ENCODE measurements at places on chromosomes 7 and 10.

DNA sequence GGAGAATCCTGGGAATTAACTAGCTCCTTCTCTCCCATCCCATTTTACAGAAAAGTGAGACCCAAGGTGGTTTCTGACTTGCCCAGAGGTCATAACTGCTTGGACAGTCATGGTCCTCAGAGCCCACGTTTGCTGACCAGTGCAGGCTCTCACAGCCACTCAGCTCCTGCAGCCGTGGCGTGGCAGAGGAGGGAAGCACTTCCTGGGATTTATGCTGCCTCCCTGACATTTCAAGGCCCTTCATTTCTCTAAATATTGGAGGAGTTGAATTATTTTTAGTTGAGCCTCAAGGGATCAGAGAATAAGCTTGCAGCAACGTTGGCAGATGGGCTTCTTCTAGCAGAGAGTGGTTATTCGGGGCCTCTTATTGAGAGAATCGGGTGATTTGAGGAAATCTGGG, 77.1 kb downstream of the LHPP start:
- no peak for DNase-seq

- DNase-seq = peak; percentile 3
Observed at GRCh38 chr10:101781984-101782810, 1.0 kb downstream of the NPM3 start.

DNA sequence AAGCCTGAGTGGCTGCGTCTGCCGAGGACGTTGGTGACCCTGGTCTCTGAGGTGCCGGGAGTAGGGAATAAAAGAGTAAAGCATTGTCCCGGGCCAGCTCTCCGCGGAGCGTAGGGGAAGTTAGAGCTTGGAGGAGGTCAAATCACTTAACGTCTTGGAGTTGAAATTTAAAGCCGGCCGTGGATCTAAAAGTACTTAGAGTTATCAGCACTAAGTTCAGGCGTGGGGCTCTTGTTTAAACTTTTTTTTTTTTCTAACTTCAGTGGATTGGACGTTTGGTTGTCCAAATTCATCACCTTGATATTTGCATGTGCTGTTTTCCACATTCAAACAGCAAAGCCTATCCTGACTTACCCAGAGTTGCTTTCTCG, 700 bp downstream of the NIPSNAP2 start:
- no peak for DNase-seq

DNA sequence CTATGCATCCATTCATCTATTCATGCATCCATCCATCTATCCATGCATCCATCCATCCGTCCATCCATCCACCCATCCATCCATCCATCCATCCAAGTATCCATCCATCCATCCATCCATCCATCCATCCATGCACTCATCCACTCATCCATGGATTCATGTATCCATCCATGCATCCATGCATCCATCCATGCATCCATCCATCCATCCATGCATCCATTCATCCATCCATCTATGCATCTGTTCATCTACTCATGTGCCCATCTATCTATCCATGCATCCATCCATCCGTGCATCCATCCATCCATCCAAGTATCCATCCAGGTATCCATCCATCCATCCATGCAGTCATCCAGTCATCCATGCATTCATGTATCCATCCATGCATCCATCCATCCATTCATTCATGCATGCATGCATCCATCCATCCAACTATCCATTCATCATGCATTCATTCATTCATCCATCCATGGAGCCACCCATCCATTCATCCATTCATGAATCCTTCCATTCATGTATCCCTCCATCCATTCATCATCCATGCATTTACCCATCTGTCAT, 132.0 kb downstream of the DYNC2I1 start:
- DNase-seq = no peak

- no peak for DNase-seq
Observed at GRCh38 chr7:158125721-158126120, 461.9 kb downstream of the PTPRN2 start.

DNA sequence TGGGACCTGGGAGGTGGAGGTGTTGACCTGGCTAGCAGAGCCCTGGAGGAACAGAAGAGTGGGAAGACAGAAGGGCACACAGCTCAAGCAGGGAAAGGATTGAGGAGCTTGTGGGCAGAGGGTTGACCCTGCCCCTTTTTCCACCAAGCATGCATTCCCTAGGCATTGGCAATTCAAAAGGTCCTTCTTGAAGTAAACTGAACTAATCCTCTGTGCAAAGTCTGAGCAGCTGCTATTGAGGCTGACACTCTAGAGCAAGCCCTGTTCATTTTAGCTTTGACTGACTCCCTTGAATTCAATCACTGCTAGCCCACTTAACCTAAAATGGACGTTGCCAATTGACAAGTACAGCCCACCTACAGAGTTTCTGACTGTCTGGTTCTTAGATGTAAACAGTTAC, 116.5 kb upstream of the TNS3 start:
- no peak for DNase-seq

DNA sequence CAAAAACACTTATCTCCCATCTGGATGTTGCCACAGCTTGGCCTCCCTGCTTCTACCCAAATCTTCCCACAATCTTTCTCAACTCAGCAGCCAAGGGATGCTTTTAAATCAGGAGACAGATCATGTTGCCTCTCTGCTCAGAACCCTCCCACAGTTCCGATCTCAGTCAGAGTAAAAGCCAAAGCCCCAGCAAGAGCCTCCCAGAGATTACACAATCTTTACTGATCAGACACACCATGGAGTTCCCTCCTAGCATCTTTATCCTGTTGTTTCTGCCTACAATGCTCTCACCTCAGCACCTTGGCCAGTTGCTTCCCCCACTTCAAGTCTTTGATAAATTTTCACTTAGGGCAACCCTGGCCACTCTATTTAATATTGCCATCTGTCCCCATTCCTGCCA, 41.9 kb upstream of the ZNF33B start:
- DNase-seq = no peak

DNA sequence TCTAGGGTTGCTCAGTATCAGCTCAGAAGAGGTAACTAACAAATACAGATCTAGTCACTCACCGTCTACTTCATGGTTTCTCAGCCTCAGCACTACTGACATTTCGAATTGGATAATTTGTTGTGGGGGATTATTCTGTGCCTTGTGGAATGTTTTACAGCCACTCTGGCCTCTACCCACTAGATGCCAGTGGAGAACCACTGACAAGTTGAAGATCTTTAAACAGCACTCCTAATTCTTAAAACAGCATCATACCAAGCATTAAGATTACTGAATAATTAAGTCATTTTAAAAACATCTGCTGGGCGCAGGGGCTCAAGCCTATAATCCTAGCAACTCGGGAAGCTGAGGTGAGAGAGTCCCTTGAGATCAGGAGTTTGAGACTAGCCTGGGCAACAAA, 82.6 kb downstream of the UPF2 start:
- no peak for DNase-seq

- DNase-seq = no peak
Observed at GRCh38 chr10:30254926-30255325, 94.2 kb downstream of the MTPAP start.

GRCh38 chr7:139230484-139230773, 608 bp upstream of the UBN2 start:
- DNase-seq = no peak

- peak; percentile 32 for DNase-seq
Observed at GRCh38 chr10:61271127-61271780, 181.9 kb downstream of the TMEM26 start.

- peak; percentile 73 for DNase-seq
Observed at GRCh38 chr7:34133983-34134782, 228.8 kb downstream of the BMPER start.

GRCh38 chr10:2079603-2080078, 342.3 kb upstream of the ADARB2 start:
- DNase-seq = no peak

DNA sequence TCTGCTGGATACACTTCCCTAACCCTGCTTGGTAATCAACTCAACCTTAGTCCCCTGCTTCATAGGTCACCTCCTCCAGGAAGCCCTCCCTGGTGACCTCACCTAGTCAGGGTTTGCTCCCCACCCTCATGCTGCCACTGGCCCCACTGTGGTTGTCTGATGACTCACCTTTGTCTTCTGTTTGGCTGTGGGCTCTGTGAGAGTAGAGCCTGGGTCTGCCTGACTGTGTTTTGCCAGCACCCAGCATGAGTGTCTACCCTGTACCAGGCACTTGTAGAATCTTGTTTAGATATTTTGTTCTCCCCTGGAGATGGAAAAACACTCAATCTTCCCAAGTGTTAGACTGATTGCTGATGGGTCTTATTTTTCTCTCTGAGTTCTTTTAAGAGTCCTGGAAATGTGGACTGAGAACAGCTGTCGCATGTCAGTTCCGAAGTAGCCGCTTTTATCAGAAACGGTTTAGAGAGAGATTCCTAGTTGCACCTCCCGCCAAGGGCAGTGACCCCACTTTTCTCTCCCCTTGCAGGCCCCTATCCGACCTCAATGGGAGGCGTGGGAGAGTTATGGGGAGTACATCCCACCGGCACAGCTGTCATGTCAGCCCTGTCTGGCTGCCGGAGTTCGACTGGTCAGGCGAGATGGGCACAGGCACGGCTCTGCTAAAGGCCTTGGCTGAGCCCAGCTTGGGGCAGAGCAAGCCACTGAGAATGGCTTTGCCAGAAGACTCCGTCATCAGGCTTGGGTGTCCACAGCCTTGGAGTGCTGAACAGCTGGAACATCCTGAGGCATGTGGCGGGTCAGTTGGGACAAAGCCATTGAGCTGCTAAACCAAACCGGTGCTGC, 134.3 kb downstream of the GRK5 start:
- DNase-seq = peak; percentile 77

DNA sequence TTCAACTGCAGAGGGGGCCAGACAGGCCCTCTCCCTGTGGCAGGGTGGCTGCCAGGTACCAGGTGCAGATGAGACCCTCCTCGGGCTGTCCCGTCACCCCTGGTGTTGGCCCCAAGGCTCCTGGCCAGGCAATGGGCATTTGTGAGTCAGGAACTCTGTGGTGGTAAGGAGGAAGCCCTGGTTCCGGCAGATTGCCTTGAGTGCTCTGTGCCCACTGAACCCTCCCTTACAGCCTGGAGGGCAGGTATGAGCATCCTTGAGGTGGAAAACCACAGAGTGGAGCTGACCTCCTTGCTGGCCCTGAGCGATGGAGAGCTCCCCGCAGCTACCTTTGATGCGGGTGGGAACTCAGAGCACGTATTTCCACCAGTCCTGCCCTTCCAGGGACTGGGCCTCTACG, 2.0 kb downstream of the PAOX start:
- DNase-seq = no peak

DNA sequence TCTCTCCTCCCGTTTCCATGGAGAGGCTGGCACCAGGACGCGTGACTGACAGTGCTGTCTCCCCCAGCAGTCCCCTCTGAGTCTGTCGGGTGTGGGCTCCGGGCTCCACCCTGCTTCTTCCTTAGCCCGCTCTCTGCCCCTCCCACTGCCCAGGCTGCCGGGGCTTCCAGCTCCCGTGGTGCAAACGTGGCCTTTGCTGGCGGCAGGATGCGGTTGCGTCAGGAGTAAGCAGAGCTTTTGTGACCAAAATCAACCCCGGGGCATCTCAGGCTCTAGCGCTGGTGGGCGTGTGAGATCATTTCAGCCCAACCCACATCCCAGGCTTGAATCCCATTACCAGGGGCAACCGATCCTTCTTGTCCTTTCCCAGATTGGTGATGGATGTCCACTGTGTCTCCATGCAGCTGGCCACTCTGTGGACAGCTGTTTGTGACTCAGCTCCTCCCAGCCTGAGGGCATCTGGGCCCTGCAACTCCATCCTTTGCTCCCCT, 28.2 kb downstream of the PTPRE start:
- DNase-seq = no peak

DNA sequence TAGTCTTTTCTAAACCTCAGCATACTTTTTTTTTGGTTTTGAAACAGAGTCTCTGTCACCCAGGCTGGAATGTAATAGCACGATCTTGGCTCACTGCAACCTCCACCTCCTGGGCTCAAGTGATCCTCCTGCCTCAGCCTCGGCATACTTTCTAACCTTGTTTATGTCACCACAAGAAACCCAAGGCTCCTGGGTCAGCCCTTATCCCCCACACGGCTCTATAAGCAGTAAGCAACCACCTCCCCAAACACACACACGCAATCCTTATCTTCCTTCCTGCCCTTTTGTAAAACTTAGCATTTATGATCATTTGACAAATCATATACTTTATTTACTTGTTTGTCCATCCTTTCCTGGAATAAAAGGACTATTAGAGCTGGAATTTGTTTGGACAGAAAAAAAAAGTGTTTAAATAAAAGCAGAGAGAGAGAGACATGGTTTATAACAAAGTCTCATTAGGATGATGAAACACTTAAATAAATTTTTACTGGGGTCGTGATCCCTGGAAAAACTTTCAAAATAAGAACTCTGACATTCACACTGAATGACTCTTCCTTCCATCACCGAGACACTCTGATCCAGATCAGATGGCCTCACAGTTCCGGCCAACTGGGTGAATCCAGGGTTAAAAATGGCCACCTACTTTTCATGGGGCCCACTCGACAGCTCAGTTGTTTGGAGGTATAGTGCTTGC, 72.7 kb upstream of the PIK3CG start:
- no peak for DNase-seq

DNA sequence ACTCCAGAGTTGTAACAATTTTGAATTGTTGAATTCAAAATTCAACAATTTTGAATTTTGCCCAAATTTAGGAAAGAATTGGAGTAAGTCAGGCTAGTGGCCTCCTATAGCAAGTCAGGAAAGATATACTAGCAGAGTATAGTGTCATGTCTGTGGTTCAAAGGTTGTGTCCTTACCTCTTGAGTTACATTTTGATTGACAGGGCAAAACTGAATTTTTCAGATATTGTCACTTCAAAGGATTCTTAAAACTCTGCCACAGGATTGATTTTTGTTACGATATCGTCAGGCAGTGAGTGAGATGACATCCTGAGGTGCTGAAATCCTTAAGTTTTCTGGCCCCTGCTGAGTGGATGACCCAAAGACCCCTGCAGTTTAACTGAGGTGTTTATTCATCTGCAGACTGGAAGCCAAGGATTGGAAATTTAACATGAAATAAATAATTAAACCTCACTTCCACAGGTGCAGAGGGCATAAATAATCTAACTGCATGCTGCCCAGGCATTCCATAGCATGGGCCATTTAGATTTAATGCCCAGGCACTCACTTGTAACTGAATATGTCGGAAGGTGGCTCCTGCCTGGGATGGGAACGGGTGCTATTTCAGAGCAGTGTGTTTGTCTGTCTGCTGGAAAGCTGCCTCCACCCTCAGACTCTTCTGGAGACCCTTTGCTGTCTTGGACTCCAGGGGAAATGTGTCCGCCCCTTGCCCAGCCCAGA, 50.8 kb downstream of the RBM20 start:
- DNase-seq = no peak

DNA sequence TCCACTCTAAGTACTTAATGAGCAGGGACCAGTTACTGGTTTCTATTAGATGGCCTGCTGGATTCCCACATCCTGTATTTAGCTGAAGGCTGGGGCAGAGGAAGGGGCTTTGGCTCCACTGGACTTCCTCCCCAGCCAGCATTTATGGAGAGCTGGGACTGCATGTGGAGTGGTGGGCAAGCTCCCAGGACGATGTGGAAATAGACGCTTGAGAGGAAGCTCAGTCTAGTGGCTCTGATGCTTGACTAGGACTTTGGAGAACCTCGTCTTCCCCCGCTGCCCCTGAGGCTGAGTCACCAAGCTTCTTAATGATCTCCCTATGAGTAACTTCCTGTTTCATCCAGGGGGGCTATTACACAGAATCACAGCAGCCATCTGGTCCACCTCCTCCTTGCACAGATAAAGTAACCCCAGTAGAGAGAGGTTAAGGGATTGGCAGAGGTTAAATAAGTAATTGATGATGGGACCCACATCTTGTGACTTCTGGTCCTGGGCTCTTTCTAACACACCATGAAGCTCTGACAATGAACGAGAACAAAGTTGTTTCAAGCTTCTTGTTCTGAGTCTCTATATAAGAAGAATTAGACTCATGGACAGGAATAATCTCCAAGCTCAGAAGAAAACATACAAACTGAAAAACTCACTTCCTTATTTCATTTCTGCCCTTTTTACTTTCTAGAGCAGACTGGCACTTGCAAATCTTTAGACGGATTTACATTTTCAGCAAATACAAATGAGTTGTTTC, 126.2 kb downstream of the PRPF18 start:
- DNase-seq = peak; percentile 74

Data from AG08396 (cell line).